ENCODE measurements at places on chromosomes 6 and 20.

GRCh38 chr20:63979557-63980316, at the start of gene SAMD10:
TSS of gene SAMD10 (minus strand) at chr20:63979642. CDS start at chr20:63979467, 175 bp downstream.
- peak; percentile 79 for DNase-seq

DNA sequence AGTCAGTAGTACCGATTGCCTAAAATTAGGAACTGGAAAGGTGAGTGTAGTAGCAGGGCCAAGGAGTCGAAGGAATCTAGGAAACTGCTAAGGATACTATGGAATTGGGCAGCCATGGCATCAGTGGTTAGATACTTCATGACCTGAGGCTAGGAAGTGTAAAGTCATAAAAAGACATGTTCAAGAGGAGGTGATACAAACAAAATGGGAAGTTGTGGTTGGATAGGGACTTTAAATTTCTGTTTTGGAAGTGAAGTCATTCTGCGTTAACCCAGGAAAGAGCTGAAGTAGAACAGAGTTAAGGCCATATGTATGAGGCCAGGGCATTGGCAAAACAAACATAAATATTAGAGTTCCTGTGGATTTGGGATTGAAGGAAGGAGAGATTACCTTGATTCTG, 88.6 kb upstream of the TMEM181 start:
- no peak for DNase-seq

DNA sequence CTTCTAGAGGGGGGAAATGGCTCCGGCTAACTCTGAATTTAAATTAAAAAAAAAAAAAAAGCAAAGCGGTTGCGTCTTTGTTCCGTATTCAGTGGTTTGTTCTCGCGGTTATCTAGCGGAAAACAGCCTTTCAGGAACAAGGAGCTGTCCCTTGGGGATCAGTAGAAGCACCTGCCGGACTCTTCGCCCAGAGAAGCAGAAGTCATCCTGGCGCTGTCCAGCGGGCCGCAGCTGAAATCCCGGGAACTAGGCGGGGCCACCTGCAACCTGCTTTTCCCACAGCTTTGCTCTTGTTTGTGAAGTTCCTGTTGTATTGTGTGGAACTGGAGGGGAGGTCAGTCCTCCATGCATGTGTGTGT, 43.9 kb upstream of the GJE1 start:
- no peak for DNase-seq

DNA sequence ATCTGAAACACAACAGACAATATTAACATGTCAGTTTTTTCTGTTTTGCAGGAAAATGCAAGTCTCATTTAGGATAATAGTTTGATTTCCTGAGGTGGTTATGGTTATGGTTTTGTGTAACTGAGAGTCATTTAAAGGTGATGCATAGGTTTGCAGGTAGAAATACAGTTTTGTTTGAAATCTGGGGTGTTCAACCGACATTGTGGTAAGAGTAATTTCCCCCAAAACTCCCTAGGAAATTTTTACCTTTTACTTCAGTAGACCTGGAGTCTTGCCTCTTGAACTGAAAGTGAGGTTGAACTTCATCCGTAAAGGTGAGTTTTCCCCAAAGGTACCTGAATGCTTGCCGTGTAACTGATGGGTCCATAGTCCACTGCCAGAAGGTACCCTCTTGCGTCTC, 71.4 kb downstream of the JARID2 start:
- DNase-seq, result no peak

DNA sequence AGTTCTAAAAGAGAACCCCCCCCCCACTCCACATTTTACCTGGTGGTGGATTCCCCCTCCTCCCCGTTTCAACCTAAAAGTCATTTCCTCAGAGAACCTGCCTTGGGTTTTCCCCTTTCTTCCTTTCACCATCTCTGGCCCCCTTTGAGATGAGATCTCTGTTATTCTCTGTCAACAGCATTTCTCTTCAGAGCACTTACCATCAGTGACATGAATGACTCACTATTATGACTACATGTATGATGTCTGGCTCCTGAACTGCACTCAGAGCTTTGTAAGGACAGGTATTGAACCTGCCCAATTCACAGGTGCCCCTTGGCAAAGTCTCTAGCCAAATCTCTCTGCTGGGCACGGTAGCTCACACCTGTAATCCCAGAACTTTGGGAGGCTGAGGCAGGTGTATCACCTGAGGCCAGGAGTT, 61.4 kb upstream of the JARID2 start:
- no peak for DNase-seq

- no peak for DNase-seq
These were observed 192.9 kb downstream of the SYNDIG1 start for GRCh38 chr20:24662322-24662721.

GRCh38 chr20:32282461-32282860, 5.0 kb downstream of the KIF3B start:
- DNase-seq, result peak; percentile 39

- no peak for DNase-seq
These were observed 8.0 kb downstream of the CASS4 start for GRCh38 chr20:56420028-56420427.

DNA sequence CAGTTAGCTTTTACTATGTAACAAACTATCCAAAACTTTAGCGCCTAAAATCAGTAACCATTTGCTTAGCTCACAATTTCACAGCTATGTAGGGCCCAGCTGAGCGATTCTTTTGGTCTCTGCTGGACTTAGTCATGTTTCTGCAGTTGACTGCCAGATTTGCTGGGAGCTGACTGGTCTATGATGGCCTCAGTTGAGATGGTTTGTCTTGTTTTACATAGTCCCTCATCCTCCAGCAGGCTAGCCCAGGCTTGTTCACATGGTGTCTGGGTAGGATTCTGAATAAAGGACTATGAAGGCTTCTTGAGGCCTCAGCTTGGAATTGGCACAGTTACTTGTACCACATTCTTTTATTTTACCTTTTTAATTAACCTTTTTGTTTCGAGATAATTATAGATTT, 247.8 kb upstream of the CHD6 start:
- DNase-seq, result no peak

DNA sequence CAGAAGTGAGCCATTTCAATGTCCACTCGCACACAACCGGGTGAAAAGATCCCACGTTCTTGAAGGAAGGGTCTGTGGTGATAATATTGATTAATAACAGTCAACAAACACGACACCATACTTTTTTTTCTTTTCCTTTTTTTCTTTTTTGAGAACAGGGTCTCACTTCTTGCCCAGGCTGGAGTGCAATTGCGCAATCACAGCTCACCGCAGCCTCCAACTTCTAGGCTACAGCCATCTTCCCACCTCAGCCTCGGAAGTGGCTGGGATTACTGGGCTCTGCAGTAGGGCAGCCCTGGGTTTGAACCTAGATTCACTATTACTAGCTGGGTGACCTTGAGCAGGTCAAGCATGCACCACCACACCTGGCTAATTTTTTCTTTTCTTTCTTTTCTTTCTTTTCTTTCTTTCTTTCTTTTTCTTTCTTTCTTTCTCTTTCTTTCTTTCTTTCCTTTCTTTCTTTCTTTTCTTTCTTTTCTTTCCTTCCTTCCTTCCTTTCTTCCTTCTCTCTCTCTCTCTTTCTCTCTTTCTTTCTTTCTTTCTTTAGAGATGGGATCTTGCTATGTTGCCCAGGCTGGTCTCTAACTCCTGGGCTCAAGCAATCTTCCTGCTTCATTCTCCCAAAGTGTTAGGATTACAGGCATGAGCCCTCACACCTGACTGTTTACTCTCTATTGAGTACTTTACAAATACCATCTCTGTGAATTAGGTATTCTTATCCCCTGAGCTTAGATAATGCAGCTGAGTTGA, 123.9 kb downstream of the SNX5 start:
- DNase-seq, result no peak

DNA sequence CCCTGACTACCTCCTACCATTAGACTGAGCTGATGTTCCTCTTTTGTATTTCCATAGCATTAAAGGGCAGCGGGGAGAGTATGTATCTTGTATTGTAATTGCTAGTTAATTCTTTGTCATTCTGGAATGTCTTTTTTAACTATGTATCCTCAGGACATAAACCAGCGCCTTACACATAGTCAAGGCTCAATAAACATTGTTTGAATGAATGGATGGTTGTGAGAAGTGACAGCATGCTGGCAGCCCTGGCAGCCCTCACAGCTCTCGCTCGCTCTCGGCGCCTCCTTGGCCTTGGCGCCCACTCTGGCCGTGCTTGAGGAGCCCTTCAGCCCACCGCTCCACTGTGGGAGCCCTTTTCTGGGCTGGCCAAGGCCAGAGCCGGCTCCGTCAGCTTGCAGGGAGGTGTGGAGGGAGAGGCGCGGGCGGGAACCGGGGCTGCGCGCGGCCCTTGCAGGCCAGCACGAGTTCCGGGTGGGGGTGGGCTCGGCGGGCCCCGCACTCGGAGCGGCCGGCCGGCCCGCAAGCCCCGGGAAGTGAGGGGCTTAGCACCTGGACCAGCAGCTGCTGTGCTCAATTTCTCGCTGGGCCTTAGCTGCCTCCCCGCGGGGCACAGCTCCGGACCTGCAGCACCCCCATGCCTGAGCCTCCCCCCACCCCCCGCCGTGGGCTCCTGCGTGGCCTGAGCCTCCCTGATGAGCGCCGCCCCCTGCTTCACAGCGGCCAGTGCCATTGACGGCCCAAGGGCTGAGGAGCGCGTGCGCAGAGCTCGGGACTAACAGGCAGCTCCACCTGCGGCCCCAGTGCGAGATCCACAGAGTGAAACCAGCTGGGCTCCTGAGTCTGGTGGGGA, 93.1 kb downstream of the RNF182 start:
- no peak for DNase-seq

- DNase-seq, result no peak
These were observed 109.4 kb upstream of the MYLIP start for GRCh38 chr6:16019462-16019861.

DNA sequence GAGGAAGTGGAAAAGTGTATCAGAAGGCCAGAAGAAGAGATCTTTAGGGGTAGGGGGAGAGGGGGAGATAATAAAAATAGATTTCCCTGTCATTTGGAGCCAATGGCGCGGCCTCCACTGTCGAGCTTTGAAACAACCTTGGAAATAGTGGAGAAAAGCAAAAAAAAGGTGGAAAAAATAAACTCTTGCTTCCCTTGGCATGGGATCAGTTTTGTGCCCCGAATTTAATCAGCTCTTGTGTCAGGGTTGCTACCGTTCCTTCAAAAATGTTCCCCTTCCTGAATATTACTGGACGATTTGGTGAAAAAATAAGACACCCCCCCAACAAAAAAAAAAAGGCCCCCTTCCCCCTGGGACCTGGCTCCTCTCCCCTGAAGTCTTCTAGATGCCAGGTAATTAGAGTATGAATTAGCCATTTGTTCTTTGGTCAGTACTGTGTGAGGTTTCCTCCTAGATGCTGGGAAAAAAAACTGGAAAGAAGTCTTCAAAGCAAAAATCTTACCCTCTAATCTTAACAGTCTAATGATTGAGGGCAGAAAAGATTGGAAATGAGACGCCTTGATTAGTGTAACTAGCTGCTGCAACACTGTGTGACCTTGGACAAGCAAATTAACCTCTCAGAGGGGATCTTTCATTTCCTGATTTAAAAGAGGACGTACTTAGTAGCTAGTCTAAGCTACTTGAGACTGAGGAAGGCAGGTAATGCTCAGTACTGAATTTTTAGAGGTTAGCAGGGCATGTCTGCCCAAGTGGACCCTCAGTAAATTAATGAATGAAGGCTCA, 872 bp upstream of the RBM39 start:
- DNase-seq, result peak; percentile 14

DNA sequence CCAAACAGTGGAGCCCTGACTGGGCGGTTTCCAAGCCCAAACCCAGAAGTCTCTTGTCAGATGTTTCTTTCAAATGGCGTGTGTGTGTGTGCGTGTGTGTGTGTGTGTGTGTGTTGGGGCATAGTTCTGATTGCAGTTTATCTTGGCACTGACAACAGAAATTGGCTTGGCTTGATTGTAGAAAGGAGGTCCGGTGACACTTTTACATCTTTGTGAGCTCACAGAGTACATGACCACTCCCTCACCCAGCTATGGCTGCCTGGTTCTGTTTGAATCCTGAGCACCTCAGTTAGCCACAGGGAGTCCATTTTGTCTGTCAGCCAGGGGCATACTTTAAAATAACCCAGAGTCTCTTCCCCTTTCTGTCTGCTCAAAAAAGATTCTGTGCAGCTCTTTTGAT, 276.3 kb downstream of the CD83 start:
- DNase-seq, result no peak

- DNase-seq, result no peak
These were observed 4.4 kb downstream of the ATF6B start for GRCh38 chr6:32123681-32124080.

DNA sequence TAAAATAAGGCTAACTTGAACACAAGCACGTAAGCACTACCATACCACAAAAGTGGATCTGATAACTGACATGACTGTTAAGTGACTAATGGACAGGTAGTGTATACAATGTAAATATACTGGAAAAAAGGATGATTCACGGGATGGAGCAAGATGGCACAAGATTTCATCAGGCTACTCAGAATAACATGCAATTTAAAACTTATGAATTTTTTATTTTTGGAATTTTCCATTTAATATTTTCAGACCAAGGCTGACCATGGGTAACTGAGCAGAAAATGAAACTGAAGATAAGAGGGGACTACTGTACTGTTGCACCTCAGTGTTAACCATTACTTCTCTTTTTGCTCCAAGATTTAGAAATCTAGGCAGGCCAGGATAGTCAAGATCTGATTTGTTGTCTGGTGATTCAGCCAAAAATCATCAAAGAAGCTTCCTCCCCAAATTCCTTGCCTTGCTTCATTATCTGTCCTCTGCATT, 45.4 kb downstream of the TPBG start:
- no peak for DNase-seq

GRCh38 chr6:98634569-98634968, 199.8 kb upstream of the POU3F2 start:
- no peak for DNase-seq

GRCh38 chr6:151075527-151075926, 164.2 kb upstream of the AKAP12 start:
- no peak for DNase-seq
